ENCODE measurements at places on chromosomes 4 and X. TPM values are rescaled to one million over a fixed set of nuclear protein-coding genes. Genes with fewer than 3 reads are reported as not detected.

BTC gene
- total RNA-seq, result not detected

PPARGC1A gene
- not detected for total RNA-seq

SPANXB1 gene
- not detected for total RNA-seq

GK2 gene
- not detected for total RNA-seq

PRKX gene
- 83.6 TPM for total RNA-seq

ZNF827 gene
- total RNA-seq, result 24.7 TPM

CFAP99 gene
- not detected for total RNA-seq

MAD2L1 gene
- total RNA-seq, result 75.4 TPM

CXCL1 gene
- not detected for total RNA-seq

APELA gene
- not detected for total RNA-seq

PASD1 gene
- total RNA-seq, result not detected

ENPEP gene
- 0.54 TPM for total RNA-seq

CPE gene
- not detected for total RNA-seq

CYP2U1 gene
- 3.7 TPM for total RNA-seq

PNMA6A gene
- 0.35 TPM for total RNA-seq

GC gene
- not detected for total RNA-seq

MCF2 gene
- total RNA-seq, result 0.40 TPM
